ENCODE measurements at places on chromosomes 5 and 9.

DNA sequence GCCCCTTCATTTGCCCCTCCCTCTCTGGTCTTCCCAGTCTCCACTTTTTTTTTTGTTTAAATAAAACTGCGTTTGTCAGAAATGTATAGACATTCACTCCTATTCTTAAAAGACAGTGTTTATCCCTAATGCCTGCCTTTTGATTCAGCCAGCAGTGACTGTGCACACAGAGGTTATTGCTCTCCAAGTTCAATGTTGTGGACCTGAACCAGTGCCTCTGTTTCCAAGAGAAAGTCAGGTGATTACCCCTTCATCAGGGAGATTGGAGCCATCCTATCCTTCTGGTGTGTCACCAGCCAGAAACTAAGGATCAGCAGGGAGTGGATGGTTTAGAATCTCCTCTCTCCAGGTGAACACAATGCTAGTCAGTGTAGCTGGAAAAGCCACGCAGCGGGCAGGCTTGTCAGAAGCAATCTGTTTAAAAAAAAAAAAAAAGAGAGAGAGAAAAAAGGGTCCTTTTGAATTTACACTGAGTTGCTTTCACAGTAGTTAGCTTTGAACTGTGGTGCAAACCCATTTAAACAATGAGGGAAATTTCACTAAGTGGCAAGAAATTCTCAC, 167.5 kb upstream of the DMRT1 start:
- no peak for DNase-seq

GRCh38 chr5:164652276-164652660, 1146.8 kb downstream of the MAT2B start:
- no peak for DNase-seq

- DNase-seq = no peak
These were observed 43.4 kb downstream of the RXRA start for GRCh38 chr9:134369416-134370212.

- DNase-seq = no peak
These were observed 6.9 kb upstream of the SCAMP1 start for GRCh38 chr5:78353520-78353919.

All from CD4-positive, alpha-beta T cell treated with Interleukin-6 at 100 ng/mL for 8 hours (primary cell).